ENCODE measurements at places on chromosomes 3 and 15.

DNA sequence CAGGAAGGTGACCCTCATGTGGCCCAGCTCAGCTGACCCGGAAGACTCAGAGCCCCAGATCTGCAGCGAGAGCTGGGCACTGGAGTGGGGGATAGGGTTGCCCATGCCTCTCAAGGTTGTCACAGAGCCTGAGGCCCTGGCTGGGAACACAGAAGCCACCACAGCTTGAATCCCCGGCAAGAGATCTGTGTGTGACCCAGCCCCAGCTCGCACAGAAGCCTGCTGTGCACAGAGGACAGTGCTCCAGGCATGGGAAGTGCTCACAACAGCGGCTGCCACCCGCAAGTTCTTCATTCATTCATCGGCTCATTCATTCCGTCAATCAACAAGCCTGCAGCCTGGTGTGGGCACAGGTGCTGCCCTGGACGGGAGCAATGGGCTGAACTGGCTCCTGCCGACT is 36.4 kb downstream of the DNAJB8 start:
- no peak for DNase-seq

- DNase-seq: peak; percentile 31
Observed at GRCh38 chr3:107117922-107118536, 259.2 kb upstream of the CCDC54 start.

GRCh38 chr3:38054499-38055001 is 15.5 kb downstream of the DLEC1 start:
- DNase-seq: no peak

DNA sequence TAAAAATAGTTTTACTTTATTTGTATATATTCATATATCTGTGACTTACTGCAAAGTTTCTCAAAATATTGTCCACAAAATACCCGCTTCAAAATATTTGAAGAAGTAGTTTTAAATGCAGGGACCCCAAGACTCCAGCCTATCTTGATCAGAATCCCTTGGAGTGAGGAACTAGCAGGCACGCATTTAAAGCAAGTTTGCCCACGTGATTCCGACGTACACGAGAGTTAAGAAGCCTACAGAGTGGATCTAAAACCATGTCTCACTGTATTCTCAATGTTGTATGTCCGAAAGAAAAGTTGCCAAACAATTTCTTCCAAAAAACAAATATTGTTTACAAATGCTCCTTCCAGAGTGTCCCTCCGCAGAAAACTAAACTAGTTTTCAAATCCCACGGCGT is 1.7 kb downstream of the GABRB3 start:
- DNase-seq: no peak

GRCh38 chr3:111749171-111750170 is 109.6 kb upstream of the PHLDB2 start:
- DNase-seq: no peak

GRCh38 chr3:18211116-18211515 is 214.0 kb downstream of the SATB1 start:
- no peak for DNase-seq

DNA sequence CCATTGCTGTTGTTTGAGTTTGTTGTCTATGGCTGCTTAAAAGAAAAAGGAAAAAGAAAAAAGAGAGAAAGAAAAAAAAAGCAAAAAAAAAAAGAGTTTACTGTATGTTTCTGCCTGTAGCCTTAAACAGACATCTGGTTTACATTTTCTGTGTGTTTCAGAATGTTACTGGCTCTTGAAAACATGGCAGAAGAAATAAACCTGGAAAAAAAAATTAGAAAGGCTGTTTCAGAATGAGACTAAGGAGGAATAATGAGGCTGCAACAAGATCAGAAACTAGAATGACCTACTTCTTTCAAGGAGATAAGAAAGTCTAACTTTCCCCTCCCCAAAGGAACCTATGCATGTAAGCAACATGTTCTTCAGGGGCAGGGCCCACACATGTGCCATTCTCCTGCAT is 292.1 kb downstream of the DIPK2A start:
- DNase-seq: no peak

GRCh38 chr3:183218826-183219225 is 34.2 kb upstream of the B3GNT5 start:
- no peak for DNase-seq

DNA sequence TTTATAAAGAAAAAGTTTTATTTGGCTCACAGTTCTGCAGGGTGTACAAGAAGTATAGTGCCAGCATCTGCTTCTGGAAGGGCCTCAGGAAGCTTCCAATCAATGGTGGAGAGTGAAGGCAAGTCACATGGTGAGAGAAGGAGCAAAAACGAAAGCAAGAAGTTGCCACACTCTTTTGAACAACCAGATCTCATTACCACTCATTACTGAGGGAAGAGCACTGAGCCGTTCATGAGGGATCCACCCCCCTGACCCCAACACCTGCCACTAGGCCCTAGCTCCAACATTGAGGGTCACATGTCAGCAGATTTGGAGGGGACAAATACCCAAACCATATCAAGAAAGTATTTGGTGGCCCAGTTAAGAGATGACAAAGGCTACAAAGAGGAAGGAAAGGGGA is 239.3 kb upstream of the UBE2E1 start:
- no peak for DNase-seq

DNA sequence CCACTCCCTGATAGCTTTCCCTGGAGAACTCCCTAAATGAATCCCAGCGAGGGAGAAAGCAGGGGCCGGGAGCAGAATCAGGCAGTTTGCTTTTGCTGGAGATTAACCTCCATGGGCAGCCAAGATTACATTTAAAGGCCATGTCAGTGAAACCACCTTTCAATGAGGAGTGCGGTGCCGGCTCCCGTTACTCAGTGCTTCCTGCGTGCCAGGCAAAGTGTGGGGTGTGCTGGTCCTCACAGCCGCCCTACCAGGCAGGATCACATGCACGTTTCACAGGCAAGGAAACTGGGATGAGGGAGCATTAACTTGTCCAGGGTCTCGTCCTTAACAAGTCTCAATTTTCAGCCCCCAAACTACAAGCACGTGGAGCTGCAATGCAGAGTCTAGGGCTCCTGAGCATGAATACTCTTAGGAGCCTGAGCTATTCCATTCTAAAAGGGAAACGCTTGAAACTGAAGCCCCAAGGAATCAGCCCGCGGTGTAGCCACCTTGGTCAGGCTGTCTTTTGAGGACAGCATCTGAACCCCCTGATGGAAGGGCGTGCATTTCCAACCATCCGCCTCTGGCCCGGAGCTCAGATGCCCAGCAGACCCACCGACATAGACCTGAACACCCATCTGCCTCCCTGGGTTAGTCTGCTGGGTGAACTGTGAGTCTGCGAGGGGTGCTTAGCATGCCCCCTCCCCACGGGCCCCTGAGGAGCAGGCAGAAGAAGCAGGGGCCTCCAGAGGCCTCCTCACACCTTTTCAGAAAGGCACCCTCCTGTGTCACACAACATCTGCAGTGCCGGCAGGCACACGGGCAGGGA is 5.6 kb downstream of the IGDCC3 start:
- no peak for DNase-seq

DNA sequence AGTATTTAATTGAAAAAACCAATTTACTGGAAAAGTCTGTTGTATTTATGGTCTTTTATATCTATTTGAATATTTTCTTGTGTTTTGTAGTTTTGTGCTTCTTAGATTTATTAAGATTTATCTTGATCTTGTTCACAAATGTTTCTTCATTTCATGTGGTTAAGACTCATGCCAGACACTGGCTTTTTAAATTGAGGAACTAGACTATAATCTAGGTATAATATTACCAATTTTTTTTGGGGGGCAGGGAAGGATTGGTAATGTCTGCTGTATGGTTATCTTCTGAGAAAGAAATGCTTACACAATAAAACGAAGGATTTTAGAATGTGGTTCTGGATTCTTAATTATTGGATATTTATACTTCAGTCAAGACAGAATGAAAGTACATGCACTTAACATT is 24.9 kb downstream of the AP4E1 start:
- DNase-seq: no peak

DNA sequence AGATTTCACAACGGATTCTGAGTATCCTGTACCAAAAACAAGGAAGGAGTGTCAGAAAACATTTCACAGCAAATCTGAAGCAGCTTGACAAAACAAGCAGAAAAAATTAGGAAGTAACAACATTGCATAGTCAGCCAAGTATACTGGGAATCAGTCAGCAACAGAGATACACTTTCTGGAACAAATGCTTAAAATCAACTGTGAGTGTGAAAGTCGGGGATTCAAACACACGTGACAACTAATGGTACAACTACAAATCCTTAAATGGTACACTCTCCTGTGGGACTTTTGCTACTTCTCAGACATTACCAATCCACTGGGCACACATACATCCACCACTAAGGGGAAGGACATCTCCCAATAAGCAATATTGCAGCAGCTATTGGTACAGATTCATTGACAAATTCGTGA is 296.6 kb upstream of the MME start:
- no peak for DNase-seq

DNA sequence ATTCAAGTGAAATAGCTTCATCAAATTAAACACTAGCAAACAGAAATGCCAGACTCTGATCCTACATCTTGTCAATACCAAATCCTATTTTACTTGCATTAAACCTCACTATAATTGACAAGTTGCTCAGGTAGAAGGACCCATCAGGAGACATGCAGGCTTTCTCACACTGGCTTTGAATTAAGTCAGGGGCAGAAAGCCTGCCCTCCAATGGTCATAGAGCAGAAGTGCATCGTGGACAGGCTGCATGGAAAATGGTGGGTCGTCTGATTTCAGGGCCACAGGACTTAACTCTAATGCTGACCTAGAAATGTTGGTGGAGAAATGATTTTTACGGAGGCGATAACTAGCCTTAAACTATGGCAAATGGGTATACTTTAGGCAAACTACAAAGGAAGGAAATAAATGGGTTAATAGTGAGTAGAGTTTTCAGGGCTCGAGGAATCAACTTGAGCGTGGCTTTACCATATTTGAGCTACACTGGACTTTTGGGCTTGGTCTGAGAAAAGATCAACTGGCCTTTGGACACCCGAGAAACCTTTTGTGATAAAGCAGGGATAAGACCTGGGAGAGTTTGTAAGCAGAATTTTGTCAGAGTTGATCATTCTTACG is 283.9 kb downstream of the GRM7 start:
- no peak for DNase-seq

- DNase-seq: no peak
Observed at GRCh38 chr15:27826902-27827714, 272.0 kb downstream of the OCA2 start.

DNA sequence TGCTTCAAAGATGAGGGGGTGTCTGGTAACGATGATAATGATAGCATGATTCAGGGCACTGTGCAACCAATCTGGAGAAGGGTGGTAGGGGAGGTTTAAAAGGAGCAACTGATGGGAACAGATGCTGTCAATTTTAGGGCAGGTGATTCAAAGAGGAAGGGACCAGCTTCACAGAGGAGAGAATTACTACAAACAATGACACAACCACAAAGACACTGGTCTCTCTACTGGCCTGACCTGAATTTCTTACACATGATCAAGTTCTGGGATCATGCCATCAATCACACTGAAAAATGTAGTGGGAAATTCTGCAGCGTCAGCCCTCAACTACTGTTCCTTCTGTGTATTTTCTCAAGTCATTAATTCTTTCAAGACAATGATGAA is 2.6 kb upstream of the CDV3 start:
- DNase-seq: no peak

DNA sequence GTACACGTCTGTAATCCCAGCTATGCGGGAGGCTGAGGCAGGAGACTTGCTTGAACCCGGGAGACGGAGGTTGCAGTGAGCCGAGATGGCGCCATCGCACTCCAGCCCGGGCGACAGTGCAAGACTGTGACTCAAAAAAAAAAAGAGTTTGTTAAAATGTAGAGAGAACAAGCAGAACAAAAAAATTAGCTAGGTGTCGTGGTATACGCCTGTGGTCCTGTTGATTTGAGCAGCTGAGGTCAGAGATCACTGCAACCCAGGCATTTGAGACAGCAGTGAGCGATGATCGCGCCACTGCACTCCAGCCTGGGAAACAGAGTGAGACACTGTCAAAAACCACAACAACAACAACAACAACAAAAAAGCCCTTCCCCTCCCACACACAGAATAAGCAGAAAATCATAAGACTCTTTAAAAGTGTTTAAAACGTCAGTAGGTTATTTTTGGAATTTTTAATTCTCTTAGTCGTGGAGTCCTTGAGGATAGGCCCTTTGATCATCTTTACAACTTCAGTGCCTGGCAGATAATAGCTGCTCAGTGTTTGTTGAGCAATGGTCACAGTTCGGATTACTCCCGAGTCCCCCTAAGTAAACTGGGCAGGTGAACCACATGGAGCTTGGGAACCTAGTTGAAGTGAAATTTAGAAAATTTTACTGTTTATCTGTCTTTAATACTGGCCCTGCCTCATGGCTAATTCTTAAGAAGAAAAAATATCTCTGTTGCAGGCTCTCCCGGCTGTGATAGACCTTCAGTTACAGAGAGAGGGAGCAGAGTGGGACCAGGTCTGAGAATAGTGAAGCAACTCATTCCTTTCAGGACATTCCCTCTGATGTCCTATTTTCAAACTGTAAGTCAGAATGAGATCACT is 6.2 kb downstream of the NIPA2 start:
- no peak for DNase-seq

DNA sequence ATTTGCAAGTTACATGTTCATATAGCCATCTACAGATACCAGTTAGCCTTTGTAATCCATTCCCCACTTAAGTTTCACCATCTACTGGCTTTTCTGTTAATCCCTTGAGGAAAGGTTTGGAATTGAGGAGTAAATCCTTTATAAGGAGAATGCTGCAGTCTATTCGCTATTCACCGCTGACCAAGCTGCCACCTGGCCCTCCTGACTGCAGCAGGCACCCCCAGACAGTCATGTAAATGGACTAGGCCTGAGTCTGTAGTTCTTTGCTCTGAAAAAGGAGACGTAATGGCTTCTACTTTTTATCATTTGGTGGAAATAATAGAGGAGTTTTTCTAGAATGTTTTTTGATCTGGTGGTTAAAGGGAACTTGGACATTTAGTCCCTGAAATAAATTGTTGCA is 3.2 kb downstream of the HIGD2B start:
- no peak for DNase-seq

DNA sequence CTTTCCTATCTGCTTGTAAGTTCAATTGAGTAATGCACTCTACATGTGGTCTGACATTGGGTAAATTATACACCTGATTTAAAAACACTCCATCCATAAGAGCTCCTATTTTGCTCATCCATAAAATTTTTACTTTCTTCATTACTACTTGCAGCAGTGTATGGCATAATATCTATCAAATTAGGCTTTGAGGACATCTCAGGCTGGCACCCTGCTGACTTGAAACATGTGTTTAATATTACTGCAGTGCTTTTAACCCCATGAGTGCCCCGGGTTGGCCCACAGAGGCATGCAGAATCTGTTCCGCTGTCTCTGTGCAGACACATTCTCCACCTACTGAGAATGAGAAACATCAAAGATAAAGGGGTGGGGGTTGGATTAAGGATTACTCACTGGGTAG is 249.9 kb upstream of the DNAJC19 start:
- no peak for DNase-seq

DNA sequence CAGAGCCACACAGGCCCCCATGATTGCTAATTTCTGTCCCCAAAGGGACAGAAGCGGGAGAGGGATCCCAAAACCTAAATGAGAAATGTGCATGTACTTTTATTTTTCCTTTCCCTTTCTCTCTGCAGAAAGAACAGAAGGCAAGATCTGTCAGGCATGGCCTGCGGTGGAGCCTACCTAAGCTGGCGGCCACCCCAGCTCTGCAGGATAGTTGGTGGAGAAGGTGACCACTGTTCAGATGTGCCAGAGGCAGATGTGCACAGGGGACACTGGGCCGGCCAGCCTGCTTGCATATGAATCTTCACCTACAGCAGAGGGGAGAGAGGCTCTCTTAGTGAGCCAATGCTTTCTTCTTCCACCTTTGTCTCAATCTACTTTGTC is 2.1 kb upstream of the AMOTL2 start:
- no peak for DNase-seq

All from SW 1271 (cell line).